ENCODE measurements at places on chromosomes 11 and 22.

DNA sequence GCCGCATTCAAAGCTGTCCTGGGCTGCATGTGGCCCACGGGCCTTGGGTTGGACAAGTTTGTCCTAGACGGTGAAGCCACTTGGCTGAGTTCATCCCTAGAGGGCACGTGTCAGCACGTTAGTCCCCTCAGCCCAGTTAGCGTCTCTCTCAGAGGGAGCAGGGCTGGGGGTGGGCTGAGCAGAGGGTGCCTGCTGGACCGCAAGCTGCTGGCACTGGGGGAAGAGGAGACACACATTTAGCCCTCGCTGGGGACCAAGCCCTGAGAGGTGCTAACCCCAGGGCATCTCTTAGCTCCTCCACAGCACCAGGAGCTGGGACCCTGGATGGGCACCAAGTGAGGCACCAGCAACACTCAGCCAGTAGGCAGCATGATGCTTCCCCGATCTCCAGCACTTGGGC is 107.0 kb downstream of the SHANK2 start:
- no peak for DNase-seq

- no peak for DNase-seq
These were observed 41.8 kb upstream of the SORL1-AS1 start for GRCh38 chr11:121494355-121495099.

- DNase-seq, result no peak
These were observed 11.0 kb downstream of the OR51E1 start for GRCh38 chr11:4654635-4655369.

- DNase-seq, result no peak
These were observed 106.7 kb downstream of the MORC2 start for GRCh38 chr22:30861688-30862552.

GRCh38 chr11:110565357-110566336 is 135.9 kb downstream of the FDX1 start:
- DNase-seq, result no peak

DNA sequence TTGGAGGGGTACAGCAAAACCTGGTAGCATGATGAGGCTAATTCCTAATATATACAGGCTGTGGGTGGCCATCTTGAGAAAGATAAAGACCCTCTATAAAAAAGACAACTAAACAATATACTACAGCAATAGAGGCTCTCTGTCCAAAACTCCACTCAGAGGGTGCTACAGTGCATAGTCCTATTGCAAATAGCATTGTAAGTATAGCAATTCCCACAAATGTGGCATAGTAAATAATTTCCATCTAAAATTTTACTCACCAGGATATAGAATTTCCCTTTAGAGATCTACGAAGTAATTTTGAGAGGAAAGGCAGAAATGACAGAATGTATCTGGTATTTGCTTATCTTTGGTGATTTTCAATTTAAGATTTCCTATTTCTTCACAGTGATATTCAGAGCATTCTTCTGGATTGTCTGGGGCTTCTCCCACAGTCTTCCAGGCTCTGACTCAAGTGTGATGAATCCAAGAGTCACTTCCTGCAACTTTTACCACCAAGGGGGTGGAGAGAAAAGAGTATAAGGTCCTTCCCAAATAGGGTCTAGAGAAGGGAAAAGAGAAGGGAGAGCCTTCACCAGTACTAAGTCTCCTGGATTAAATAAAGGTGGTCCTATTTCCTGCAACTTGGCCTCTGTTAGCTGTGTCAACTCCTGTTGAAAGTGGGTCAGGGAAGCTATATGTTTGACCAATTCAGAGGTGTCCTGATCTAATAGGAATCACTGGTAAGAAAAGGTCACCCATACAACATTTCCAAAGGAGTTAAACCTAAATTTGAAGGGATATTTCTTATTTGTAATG is 1054.7 kb upstream of the CNTN5 start:
- DNase-seq, result no peak

DNA sequence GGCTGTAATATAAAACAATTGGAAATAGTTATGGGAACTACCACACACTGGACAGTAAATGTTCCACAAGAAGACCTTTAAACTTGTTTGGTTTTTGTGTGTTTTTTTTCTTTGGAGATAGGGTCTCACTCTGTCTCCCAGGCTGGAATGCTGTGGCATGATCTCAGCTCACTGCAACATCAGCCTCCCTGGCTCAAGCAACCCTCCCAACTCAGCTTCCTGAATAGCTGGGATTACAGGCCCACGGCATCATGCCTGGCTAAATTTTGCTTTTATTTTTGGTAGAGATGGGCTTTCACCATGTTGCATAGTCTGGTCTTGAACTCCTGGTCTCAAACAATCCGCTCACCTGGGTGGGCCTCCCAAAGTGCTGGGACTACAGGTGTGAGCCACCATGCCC is 121.0 kb downstream of the MPPED2 start:
- DNase-seq, result no peak

DNA sequence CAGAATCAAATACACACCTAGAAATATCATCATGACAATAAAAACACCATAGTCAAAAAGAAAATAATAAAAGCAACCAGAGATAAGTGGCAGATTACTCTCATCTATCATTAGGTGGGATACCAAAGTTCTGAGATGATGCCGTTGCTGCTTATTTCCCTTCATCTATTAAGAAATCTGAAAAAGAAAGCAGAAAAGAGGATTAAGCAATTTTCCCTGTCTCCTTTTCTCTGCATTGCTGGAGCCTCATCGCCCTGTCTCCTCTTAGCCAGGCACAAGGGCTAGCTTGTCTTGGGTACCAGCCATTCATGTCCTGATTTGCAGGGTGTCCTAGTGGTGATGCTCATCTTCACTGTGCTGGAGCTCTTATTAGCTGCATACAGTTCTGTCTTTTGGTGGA is 3.9 kb upstream of the MS4A14 start:
- DNase-seq, result no peak

- no peak for DNase-seq
These were observed 49.8 kb upstream of the SPATA19 start for GRCh38 chr11:133895061-133895479.

- DNase-seq, result no peak
These were observed 41.0 kb downstream of the KCNJ4 start for GRCh38 chr22:38414009-38414395.

All from stimulated activated CD4-positive, alpha-beta T cell treated with anti-CD3 and anti-CD28 coated beads, TNF-alpha, amount 100 ng/mL, for 24 hours (primary cell).